ENCODE measurements at places on chromosomes 6 and 20.
A peak's percentile ranks its signal among the peaks of the same experiment; 100 is the strongest.

DNA sequence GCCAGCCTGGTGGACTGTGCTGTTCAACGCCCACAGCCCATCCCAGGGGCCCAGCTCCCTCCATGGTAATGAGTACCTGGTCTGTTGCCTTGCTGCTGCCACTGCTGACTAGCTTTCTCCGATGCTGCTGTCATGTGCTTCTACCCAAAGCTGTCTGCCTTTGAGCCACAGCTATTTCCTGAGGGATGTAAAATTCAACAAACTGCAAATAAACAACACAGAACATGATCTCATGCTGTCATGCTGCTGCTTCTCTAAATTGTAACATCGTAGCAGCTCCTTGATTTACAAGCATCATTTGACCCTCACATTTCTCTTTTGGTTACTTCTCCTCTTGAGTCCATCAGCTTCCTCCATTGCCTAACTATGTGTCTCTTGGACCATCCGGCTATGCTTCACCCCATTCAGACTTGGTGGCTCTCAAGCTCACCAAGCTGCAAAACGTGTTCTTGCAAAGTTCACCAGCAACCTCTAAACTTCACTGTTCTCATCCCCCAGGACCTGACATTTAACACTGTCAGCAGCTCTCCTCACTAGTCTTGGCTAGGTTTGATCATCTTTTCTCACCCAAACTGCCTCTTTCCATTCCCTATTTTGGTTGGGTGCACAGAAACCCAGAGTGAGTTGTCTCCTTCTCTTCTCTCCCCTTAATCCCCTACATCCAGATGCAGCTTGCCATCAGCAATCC, 54.6 kb downstream of the FYN start:
- no peak for DNase-seq

DNA sequence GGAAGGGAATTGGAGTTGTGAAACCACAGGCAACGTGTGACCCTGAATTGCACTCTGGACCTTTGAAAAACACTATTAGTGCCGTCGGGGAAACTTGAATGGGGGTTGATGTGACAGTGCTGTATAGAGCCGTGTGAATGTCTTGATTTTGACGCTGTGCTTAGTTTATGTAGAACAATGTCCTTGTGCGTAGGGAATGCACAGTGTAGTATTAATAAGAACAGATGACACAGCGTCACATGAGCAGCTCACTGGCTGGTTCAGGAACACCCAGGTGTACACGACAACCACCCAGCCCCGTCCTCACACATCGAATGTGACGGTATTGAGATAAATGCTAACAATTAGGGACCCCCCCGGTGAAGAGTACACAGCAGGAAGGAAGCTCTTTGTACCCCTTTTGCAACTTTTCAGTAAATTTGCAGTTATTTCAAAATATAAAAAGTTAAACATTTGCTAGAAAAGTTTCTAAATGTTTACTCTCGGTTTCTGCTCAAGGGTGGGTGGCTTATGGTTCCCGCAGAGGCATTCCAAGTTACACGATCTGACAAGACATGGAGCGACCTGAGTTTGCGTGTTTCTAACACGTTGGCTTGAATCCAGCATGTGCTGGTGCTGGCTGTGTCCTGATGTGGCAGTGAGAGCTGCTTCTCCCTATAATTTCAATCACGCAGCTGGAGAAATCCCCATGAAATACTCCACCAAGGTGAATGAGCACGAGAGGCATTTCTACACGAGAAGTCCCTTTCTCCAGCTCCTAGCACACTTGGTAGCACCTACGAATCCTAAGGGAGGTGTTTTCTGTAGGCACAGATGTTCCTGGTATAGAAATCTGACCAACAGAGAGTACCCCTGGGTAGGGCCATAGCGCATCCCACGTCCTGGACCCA, 208.0 kb upstream of the EXOC2 start:
- DNase-seq = no peak

DNA sequence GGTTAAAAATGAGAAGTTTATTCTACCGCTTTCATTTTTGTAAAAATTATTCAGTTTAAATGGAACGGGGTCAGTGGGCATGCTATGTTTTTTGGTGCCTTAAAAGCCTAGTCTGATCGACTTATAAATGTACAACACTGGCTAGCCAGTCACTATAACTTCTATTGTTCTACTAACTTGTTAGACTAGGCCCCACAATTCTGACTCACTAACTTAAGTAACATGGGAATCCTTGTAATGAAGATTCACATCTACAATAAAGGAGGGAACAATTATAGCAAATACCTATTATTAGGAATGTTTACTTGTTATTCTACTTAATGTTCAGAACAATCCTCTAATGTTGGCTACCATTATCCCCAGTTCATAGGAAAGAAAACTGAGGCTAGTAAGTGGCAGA, 28.5 kb downstream of the REPS1 start:
- no peak for DNase-seq

GRCh38 chr6:168517742-168518347, 76.9 kb downstream of the SMOC2 start:
- no peak for DNase-seq

- no peak for DNase-seq
These were observed 43.6 kb upstream of the FUCA2 start for GRCh38 chr6:143555071-143555492.

DNA sequence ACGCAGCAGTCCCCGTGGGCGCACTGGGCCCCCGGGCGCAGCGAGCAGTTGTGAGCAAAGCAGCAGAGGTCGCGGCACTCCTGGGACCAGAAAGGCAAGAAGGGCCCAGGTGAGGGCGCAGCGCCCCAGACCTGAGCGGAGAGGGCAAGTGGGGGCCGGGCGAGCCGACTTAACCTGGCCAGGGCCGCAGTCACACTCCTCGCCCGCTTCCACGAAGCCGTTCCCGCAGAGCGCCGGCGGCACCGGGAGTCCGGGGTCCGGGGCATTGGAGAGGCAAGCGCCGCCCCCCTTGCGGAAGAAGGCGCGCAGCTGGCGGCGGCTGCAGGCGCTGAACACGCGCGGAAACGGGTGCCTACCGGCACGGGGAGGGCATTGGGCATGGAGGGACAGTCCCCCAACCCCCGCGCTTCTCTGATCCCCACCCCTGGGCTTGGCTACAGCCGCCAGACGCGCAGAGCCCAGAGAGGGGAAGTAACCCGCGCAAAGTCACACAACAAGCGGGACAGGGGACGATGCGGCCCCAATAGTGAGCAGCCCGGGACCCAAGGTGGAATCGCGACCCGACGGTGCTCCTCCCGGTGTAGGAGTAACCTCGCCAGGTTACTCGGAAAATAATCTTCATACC, 9.2 kb downstream of the ADAM33 start:
- no peak for DNase-seq

GRCh38 chr20:11497545-11497944, 420.1 kb upstream of the BTBD3 start:
- no peak for DNase-seq

DNA sequence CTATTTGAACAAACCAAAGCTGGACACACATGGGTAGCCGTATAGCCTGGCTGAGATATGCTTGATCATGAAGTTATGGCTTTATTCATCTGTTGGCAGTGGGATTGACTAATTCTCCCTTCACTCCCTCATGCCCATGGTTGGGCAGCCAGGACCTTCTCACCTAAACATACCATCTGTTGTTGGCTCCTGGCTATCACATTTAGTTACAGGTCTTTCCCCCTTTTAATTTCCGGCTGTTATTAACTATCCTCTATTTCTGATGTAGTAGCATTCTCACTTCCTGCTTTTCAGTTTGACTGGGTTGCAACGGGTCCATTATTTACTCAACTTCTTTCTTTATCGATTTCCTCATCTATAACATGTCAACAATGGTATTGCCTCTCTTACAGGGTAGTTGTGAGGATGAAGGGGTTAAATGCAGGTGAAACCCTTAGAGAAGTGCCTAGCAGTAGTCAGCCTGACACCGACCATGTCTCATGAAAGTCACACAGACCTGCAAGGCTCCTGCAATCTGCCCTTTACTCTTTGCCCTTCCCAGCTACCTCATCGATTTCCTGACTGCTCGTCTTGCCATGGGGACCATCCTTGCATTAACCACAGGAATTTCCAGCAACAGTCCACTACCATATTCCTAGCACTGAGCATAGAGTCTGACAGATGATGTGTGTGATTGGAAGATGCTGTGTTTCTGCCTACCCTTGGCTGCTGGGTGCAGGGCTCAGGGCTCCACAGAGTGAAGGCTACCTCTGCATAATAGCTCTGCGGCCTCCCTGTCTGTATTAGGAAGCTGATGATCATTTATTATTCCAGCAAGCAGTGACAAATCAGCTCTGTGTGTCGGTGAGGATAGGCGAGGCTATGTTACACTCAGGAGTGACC, 42.2 kb downstream of the PPP1R14C start:
- DNase-seq = no peak

- DNase-seq = no peak
These were observed 43.1 kb upstream of the RNF182 start for GRCh38 chr6:13881621-13882165.

GRCh38 chr20:43603124-43603523, 12.4 kb downstream of the IFT52 start:
- no peak for DNase-seq

GRCh38 chr6:151008425-151008824, 142.9 kb downstream of the MTHFD1L start:
- no peak for DNase-seq

GRCh38 chr20:33313686-33314314, 30.8 kb downstream of the BPIFB1 start:
- DNase-seq = no peak

- no peak for DNase-seq
These were observed 130.4 kb upstream of the AKAP12 start for GRCh38 chr6:151109361-151109760.

- DNase-seq = no peak
These were observed 352.9 kb downstream of the ESR1 start for GRCh38 chr6:152160346-152160745.

DNA sequence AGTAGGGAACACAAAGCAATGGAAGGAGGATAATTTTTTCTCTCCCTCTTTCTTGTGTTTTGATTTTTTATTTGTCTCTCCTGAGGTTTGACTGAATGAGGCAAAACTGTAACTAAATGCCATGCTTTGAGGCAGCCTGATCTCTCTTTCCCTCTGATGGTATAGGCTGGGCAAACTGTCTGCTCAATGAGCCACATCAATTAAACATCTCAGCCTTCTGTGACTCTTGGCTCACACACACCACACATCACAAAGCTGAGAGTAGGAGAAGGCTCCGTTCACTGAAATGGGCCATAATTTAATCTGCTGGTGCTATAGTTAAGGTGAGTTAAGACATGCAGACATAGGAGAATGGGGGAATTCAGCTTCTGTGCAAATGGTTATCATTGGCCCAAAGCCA, 28.1 kb upstream of the SCGN start:
- no peak for DNase-seq

GRCh38 chr6:129785047-129785755, 75.2 kb upstream of the ARHGAP18 start:
- no peak for DNase-seq

- no peak for DNase-seq
These were observed 41.7 kb downstream of the ALDH5A1 start for GRCh38 chr6:24536466-24536865.

DNA sequence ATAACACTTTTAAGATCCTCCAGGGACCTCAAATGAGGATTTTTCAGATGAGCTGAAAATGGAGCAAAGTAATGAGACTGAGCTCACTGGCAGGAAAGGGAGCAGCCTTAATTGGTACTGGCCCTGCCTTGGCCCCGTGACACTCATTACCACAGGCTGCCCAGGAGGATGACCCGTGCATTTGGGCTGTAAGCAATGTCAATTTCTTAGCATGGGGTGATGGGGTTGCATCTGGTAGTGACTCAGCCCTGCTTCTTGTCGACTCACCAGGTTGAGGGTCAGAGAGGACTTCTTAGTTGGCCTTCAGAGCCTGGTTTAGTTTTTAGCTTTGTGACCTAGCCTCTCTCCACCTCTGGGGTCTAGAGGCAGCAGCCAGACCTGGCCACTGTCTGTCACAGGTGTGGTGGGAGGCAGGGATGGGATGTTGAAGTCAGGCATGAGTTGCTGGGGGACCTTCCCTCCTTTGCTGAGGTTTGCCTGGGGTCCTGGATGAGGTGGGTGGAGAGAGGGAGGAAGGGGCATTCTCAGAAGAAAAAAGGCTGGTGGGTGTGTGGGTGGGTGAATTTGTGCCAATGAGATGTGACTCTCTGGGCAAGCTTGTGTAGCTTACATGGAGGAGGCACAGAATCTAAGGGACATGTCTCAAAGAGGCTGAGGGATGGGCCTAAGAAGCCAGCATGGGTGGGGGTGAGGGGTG, 25.9 kb upstream of the EPB41L1 start:
- DNase-seq = peak; percentile 93

DNA sequence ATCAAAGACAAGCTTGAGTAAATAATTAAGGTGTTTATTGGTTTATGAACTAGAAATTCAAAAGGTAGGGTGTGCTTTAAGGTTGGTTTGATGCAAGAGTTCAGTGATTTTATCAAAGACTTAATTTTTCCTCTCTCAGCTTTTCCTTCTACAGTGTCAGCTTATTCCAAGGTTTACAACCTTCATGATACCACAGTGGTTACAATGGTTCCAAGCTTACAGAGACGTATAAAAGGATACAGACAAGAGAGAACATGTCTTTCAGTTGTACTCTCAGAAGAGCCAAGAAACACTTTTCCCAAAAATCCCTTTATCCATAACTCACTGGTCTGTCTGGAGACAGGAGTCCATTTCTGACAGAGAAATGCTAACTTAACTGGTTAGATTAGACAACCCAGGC, 93.5 kb upstream of the LOC128125822 start:
- DNase-seq = no peak

DNA sequence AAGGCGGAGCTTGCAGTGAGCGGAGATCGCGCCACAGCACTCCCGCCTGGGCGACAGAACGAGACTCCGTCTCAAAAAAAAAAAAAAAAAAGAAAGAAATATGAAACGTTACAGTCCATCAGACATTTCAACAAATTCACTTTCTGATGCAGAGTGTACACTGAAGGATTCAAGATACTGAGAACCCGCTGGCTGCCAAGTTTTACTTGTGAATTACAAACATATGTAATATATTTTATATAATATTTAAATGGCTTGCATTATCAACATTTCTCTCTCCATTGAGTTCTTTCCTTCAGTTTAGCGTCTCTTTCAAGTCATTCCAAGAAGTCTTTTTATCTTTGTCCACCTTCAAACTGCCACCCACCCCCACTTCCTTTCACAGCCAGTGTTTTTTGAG, 240.9 kb upstream of the RNF217 start:
- DNase-seq = no peak

DNA sequence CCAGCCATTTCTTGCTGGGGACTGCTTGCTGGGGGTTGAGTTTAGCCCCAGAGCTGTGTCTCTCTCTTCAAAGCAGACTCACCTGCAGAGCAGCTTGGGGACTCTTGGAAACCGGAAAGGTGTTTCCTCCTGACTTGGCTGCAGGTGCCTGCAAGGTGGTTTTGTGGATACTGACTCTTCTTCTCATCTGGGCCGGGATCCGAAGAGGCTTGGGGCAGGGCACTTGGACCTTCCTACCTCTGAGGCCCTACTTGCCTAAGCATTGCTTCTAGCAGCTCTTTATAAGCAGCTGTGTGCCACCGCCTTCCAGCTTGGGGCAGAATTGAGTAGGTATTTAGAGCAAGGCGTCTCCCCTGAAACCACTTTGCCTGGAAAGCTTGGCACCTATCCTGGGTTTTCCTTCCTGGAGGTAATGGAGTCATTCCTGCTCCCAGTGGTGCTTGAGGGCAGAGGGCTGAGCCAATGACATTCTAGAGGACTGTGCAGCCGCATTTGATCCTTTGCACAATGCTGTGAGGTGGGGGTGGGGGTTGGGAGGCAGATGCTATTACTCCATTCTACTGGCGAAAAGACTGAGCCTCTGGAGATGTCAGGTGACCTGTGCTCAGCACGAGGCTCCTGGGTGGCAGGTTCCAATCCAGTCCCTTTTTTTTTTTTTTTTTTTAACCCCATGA, 3.4 kb upstream of the CTSZ start:
- DNase-seq = no peak

- DNase-seq = peak; percentile 49
These were observed 19.8 kb downstream of the ABCF1 start for GRCh38 chr6:30591008-30591407.
